ENCODE measurements at places on chromosomes 3 and 15.

- DNase-seq, result no peak
Measured at GRCh38 chr3:23676093-23676492, 129.7 kb upstream of the UBE2E1 start.

DNA sequence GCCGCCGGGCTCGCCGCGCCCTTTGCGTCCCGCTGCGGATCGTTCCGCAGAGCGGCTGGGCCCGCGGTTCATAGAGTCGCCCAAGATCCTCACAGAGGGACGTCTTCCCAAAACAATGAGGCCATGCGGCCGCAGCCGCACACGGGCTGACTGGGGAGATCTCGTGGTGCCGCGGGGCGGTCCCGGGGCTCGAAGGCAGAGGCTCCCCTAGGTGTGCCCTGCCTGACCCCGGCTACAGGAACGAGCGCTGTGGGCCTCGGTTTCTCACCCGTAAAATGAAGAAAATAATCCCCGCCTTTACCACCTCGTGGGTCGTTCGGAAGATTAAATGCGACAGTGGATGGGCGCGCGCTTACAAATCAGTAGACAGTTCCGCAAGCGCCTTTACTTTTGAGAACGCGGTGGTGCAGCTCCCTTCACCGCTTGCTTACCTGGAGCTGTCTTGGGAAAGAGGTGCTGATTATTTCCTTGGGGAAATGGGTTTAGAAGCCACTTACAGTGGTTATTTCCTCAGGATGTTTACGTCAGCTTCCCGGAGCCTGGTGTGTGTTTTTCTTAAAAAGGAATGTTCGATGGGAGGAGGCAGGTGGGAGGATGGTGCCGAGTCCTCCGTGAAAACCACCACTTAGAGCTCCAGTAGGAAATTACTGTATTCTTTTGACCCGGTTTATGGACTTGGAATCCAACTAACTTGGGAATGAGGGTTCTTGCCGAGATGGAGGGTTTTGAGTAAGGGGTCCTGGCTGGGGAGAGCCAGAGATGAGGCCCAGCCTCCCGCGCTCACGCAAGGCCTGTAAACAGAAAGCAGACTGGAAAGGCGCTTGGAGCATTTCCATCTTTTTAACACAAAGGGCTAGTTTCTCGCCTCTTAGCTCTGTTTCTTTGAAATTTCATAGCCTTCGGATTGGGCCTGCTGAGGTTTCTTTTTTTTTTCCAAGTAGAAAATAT, 1.9 kb upstream of the MEX3B start:
- no peak for DNase-seq

GRCh38 chr15:99454107-99454809, 111.5 kb upstream of the MEF2A start:
- no peak for DNase-seq

- no peak for DNase-seq
Measured at GRCh38 chr3:102614585-102614984, 179.8 kb downstream of the ZPLD1 start.

GRCh38 chr3:37326801-37327200, 152.4 kb upstream of the LRRFIP2 start:
- no peak for DNase-seq

GRCh38 chr15:61339516-61339915, 110.4 kb upstream of the RORA start:
- DNase-seq, result no peak

- DNase-seq, result no peak
Measured at GRCh38 chr15:70535071-70535954, 228.0 kb downstream of the UACA start.

DNA sequence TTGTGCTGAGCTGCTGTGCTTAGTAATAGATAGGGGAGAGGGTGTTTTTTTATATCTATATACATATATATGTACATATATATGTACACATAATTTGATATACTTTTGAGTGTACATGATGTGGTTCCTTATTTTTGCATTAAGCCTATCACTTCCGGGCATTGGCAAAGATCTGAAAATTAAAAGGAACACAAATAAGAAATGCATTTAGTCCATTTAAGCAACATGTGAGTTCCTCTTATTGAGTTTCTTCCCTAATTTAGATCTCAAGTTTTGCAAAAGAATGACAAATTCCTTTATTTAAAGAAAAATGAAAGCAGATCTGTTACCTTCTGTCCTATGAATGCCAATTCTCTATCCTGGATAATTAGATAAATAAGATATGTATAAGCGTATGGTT, 435.1 kb downstream of the LPP start:
- DNase-seq, result no peak

Data from nucleus accumbens (tissue), 56 donors.